Left lobe of liver (tissue), 2 donors: ENCODE measurements at places on chromosomes 5 and 9. TPM values are rescaled to one million over a fixed set of nuclear protein-coding genes. Genes with fewer than 3 reads are reported as not detected.
A peak's percentile ranks its signal among the peaks of the same experiment; 100 is the strongest.

TAF1L gene
- not detected for total RNA-seq

- no peak for DNase-seq
These were observed 207.4 kb downstream of the DAB2IP start for GRCh38 chr9:121858788-121859187.

UGCG gene
- 9.5 TPM for total RNA-seq

NRARP gene
- total RNA-seq, result 1.3 TPM

- DNase-seq, result peak; percentile 89
These were observed at the start of gene DAPK1 for GRCh38 chr9:87497604-87498045. Gene DAPK1 (plus strand): TSS chr9:87497867. CDS start chr9:87499078, 1,211 bp downstream.

GRCh38 chr9:91117959-91118703 is 243.6 kb downstream of the AUH start:
- peak; percentile 71 for DNase-seq

- DNase-seq, result no peak
These were observed 280.2 kb upstream of the C9orf72 start for GRCh38 chr9:27853529-27853928.

DNA sequence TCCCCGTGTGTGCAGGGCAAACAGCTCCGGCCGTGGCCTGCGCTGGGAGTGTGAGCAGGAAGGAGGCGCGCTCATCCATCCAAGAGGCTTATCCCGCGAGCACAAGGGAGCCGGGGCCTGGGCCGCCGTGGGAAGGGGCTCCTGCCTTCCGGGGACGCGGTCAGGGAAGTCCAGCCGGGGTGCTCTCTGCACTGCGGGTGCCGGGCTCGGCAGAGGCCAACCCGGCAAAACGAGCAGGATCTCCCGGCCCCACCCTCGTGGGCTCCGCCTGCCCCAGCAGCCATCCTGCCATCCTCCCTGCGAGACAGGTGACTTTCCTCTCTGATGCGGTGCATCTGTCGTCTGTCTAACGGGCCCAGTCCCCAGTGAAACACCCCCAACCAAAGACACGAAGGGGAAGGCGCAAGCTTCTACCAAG is 244.2 kb downstream of the AUH start:
- no peak for DNase-seq

ELAVL2 gene
- 0.25 TPM for total RNA-seq

DNA sequence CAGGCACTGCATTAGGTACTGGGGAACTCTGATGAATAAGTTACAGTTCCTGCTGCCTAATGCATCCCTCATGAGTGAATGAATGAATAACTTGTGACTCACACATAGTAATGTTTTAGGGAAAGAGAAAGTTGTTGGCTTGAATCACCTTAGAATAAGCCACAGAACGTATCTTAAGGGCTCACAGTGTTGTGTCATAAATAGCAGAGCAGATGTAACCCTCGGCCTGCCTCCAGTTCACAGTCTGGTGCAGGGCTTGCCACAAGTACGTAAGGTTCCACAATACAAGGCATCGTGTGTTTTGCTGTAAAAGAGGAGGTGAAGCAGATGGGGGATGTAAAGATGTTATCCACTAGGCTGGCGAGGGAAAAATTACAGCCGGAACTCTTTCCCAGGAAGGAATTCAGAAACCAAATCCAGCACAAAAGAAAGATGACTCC is 218.7 kb downstream of the TRPM3 start:
- no peak for DNase-seq

DNA sequence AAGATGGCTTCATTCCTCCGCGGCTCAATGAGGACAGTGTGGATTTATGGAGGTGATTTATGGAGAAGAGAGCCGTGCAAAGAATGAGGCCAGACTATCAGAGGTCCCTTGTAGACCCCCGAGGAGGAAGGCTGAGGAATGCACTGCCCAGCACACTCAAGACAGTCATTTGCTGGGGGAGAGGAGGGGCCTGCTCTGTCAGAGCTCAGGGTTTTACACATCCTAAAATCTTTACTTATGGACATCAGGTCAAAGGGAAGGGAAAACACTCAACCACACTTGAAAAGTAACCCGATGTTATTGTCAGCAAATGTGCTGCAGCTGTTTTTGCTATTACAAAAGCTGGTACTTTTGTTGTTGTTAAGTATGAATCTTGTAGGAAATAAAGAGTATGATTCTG is 289.5 kb downstream of the SLIT3 start:
- no peak for DNase-seq

DNA sequence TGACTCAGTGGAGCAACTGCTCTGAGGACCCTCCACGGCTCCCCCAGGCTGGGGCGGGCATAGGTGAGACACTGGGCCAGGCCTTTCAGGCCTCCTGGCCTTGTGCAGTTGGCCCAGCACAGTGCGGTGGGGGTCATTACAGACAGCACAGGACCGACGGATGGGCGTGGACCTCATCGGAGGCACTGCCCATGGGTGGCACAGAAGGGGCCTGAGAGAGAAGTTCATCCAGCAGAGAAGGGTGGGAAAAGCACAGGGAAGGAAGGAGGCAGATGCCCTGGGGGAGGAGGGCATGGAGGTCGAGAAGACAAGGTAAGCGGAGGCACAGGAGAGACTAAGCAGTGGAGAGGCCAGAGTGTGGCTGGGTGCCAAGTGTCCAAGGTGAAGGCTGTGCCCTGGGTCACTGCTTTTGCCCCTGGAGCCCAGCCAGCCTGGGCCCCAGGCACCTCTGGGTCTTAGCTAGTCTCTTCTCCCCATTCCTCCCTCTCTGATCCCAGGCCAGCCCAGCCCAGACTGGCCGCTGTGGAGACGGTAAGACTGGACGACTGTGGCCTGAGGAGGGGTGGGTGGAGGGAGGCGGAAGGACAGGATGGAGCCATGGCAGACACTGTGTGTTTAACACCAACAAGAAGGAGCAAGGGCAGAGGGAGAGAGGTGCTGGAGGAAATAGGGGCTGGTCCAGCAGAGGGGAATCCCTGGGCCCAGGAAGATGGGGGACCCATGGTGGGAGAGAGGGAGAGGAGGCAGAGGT is 5.7 kb downstream of the IL3 start:
- no peak for DNase-seq
